T-cell (primary cell): ENCODE measurements at places on chromosomes 1 and 21.

GRCh38 chr21:34129901-34130715 is 56.7 kb downstream of the MRPS6 start:
- no peak for DNase-seq

DNA sequence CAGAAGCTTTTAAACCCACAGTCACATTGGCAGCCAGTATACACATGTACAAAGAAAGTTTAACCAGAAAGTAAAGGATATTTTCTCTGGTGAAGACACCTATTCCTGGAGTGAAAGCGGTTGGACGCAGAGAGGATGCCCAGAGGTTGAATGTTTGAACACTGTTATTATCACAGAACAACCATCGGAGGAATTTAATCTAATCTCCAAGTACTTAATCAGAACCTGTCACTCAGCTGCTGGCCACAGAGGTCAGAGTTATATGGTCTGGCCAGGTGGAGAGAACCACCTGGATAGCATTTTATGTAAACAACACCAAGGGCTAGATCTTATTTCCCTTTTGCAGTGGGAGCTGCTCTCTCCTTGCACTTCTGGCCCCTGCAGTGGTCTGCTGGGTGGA is 29.4 kb downstream of the SPATA46 start:
- no peak for DNase-seq

DNA sequence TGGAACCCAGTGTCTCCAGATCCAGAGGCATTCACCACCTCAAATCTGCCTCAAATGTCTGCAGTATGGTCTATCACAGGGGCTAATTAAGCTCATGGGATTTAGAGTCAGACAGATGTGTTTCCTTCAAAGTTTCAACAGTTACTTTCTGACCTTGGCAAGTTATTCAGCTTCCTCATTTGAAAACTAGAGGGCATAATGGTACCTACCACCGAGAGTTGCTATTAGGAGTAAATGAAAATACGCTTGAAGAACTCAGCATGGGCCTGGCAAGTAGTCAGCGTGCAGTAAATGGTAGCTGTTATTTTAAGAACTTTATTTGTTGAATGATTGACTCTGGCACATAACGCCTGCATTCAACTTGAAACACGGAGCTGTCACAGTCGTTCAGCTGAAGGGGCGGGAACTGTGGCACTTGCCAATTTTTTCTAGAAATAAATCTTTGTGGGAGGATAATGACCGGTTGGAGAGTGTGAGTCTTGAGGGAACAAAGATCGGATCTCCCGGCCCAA is 1.2 kb upstream of the CAP1 start:
- DNase-seq = no peak

DNA sequence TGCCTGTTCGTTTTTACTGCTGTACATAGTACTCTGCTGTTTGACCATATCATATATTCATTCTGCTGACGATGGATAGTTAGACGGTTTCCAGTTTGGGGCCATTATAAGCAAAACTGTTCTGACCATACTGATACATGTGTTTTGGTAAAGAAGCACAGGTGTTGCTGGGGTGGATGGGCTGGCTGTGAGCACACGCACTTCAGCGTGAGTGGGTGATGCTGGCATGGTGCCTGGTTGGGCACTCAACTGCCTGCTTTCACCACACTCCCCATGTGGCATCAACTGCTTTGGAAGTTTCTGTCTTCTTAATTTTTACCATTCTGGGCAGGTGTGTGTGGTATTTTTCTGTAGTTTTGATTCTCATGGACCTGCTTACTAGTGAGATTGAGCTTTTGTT is 37.3 kb downstream of the ADARB1 start:
- DNase-seq = no peak

DNA sequence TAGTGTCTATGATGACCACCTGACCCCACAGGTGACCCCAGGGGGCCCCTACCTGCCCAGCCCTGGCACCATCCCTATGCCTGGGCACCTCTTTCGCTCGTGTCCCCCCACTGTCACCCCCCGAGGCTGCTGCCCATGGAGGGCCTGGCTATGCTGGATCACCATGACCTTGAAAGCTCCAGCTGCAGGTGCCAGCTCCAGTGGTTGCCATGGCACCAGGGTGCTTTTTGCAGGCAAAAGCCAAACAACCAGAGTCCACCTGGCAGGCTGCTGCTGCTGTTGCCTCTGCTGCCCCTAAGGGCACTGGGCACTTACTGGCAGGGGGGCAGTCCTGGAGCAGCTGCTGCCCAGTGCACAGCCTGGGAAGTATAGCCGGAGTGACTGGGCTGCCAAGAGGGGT is 21.7 kb downstream of the ETNK2 start:
- DNase-seq = no peak

DNA sequence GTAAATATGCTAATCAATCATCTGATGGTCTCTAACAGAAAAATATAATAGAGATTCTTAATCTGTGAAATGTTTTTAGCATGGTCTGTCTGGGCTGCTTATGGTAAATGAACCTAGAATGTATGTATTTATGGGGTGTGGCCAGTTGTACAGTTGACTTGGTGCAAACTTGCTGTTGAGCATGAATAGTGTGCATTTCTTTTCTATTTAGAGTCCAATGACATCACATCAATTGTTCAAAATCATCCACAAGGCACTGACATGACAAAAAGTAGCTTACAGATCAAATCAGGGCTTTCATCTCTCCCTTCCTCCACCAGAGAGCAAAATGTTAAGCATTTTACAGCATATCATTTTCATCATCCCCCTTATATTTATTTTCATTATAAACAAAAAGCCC is 1010.3 kb downstream of the KCNT2 start:
- no peak for DNase-seq

DNA sequence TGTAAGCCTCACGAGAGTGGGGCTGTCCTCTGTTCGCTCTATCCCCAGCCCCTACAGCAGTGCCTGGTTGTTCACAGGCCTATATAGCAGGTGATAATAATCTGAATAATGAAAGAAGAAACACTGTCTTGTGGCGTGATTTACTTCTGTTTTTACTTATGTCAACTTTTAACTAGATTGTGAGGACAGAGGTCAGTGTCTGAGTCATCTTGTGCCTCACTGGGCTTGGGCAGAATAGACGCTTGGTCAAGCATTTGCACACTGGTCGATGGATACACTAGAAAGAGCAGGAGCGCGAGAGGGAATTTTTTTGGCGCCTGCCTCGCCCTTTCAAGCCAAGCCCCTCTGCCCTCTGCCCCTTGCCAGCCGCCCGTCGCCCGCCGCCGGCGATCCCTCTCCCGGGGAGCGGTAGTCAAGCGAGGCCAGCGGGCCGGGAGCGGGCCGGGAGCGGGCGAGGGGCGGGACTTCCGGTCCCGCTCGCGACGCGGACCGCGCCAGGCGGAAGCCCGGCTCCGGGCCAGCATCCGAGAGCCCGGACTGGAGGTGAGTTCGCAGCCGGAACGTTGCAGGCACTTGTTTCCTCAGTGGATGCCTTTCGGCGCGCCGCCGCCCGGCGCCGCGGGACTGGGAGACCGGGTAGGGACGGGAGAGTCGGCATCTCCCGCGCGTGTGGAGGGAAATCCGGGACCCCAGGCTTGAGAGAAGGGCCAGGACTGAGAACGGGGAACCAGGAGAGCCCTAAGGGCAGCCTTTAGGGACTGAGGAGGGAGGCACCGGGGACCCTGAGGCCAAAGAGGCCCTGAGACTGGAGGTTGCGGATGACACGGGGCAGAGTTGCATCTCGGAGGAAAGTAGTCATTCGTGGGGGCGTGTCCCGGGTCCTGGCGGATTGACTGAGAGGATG is at the start of gene DISP1:
DISP1 (plus strand) TSS at position 504 of the 904 bp plus-strand sequence. CDS start 127,785 bp downstream, outside the sequence.
- peak; percentile 56 for DNase-seq

- peak; percentile 33 for DNase-seq
Measured at GRCh38 chr21:14737922-14738321, 191.8 kb upstream of the SAMSN1 start.

DNA sequence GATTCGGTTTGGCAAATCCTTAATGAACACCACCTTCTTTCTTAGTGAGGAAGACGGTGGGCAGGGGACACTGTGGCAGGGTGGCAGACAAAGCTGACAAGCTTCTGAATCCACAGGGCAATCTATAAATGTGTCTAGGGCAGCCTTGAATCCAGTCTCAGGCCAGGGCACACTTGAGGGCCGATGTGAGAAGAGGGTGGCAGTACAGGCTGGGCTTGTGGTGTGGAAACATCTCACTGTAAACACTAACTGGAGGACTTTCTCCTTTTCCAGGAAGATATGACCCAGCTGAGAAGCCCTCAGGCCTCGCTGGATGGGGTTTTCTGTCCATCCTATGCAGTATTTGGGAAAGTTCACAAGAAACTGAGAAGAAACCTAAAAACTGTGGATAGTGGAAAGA is 46.5 kb downstream of the PKP1 start:
- no peak for DNase-seq

GRCh38 chr1:93677729-93678128 is 3.9 kb downstream of the BCAR3 start:
- DNase-seq = no peak

GRCh38 chr21:36584980-36585940 is 105.3 kb upstream of the CLDN14 start:
- peak; percentile 11 for DNase-seq

DNA sequence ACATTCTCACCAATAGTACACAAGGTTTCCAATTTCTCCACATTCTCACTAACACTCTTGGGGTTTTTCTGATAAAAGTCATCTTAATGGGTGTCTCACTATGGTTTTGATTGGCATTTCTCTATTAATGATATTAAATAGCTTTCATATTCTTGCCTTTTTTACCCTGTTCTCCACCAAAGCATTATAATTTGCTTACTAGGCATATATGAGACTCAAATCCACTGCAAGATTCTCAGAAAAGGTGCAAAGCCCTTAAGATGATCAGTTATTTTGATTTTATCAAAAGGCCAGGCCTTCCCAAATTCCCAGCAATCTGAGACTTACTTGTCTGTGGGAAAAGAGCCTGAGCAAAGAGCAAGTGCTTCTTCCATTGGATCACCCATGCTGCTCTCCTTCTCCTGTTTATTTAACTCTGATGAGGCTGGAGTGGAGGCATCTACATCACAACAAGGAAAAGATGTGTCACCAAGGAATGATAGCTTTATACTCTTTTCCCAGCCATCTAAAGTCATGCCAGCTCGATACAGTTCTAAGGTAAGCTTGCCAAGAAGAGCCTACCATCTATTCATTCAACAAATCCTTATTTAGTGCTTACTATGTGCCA is 24.6 kb downstream of the CLSPN start:
- DNase-seq = no peak

DNA sequence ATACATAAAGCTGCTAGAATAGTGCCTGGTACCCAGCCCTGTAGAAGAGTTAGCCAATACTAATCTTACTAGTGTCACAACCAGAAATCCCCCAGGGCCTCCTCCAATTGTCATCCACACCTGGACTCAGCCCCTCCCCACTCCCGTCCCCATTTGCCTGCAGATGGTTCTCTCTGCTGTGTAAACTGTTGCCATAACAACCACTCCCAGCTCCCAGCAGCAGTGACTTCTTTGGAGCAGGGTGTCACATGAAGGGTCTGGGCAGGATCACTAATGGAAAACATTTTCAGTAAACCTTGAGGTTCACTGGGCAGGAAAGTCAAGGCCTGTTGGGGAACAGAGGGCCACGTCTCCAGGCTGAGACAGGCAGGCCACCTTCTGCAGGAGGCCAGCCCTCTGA is 126.0 kb upstream of the IPO9 start:
- no peak for DNase-seq

DNA sequence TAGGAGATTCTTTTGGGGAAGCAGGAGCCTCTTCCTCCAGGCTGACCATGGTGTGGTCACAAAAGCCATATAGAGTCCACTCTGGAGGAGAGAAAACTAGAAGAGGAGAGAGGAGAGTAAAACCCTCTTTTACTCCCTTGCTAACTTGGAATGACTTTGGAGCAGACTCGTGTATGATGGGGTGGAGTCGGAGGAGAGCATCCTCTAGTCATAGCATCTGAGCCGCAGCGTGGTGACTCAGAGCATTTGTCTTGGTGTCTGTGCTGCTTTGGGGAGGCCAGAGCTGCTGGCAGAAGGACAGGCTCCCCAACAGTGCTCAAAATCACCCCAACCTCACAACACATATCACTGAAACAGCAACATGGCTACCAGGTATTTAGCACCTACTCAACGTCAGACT is 11.1 kb downstream of the HTR6 start:
- no peak for DNase-seq

DNA sequence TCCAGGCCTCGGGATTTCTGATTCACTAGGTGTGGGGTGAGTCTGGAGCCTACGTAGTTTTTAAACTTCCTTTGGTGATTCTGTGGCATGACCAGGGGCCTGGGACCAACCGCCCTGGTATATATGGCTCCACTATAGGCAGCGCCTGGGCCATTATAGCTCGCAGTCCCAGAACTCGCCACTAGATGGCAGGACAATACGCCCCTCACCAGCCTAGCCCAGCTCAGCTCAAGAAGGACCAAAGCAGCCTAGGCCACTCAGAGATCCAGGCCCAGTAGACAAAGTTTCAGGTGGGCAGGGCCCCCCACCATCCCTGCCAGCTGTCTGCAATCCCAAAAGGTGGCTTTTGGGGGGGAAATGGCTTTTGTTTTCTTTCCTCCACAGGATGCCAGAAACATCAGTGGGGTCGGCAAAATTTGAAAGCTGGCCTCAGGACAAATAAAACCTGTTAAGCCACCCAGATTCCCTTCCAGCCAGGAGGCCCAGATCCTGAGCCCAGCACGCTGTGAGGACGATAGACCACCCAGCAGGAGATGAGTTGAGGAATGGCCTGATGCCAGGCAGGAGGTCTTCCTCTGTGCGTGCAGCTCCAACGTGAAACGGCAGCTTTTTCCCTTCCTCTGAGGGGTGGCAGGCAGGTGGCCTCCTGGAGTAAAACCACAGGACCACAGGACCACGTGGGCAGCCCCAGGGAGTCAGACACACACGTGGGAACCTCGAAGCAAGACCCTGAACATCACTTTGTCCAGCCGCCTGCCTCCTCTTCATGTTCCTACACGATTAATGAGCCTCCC is 24.8 kb upstream of the TMEM51 start:
- peak; percentile 59 for DNase-seq

- DNase-seq = peak; percentile 67
Measured at GRCh38 chr1:108646648-108647269, 14.1 kb downstream of the HENMT1 start.

DNA sequence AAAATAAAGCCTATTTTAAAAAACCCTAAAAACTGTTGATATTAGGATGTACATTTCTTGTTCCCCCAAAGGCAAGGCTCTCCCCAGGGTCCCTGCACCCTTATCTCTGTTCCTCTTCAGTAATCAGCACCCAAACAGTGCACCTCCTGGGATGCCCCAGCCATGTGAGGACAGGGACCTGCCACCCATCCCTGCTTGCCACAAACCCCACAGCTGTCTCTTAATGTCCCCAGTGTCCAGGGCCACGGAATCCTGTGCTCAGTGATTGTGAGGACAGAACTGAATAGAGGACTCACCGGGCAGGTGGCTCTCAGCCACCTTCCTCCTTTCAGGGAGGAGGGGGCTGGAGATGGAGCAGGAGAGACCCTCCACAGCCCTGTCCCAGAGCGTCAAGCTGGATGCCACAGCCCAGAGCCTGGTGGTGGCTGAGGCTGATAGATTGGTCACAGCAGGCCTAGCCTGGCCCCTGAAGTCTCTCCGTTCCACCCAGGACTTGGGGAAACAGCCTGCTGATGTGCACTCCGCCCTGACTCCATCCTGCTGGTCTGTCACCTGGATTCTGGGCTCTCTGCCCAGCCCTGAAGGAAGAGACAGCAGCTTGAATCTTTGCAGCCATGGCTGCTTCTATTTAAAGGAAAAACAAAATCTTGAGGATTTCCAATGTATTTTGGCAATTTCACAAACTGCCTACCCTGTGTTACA is 23.1 kb downstream of the RNF187 start:
- no peak for DNase-seq

GRCh38 chr1:65066419-65066765 is 81.6 kb upstream of the AK4 start:
- DNase-seq = no peak
